ENCODE measurements at places on chromosomes 5 and 9.

- no peak for DNase-seq
Measured at GRCh38 chr5:170195961-170196360, 36.8 kb upstream of the C5orf58 start.

DNA sequence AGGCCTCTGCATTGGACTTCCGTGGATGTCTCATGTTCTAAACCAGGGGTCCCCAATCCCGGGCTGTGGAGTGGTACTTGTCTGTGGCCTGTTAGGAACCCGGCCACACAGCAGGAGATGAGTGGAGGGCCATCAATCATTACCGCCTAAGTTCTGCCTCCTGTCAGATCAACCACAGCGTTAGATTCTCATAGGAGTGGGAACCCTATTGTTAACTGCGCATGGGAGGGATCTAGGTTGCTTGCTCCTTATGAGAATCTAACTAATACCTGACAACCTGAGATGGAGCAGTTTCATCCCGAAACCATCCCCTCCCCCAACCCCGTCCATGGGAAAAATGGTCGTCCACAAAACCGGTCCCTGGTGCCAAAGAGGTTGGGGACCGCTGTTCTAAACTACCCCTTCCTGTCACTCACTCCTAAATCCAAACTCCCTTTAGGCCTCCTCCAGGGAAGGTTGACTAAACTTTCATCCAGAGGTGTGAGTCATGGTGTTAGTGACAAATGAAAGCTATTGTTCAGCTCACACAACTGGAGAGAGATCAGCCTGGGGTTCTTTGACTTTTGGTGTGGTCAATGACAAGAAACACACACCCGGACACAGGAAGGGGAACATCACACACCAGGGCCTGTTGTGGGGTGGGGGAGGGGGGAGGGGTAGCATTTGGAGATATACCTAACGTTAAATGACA lies 9.5 kb downstream of the KCNV2 start:
- no peak for DNase-seq

DNA sequence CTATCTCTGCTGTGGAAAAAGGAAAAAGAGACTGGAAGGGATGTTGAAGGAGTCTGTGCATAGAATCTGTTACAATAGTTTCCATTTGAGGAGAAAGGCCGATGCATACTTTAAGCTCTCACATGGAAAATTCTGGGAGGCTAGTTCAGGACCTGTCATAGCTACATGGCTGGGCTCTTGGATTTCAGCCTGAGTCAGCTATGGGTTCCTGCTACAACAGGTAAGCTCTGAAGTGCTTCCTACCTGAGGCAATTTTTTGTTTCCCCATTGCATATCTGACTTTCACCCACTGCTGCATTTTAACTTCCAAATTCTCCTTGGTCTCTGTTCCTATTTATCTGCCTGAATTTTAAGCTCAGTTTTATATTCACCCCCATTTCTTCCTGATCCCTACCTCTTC lies 310.7 kb downstream of the RAB3C start:
- DNase-seq: no peak

DNA sequence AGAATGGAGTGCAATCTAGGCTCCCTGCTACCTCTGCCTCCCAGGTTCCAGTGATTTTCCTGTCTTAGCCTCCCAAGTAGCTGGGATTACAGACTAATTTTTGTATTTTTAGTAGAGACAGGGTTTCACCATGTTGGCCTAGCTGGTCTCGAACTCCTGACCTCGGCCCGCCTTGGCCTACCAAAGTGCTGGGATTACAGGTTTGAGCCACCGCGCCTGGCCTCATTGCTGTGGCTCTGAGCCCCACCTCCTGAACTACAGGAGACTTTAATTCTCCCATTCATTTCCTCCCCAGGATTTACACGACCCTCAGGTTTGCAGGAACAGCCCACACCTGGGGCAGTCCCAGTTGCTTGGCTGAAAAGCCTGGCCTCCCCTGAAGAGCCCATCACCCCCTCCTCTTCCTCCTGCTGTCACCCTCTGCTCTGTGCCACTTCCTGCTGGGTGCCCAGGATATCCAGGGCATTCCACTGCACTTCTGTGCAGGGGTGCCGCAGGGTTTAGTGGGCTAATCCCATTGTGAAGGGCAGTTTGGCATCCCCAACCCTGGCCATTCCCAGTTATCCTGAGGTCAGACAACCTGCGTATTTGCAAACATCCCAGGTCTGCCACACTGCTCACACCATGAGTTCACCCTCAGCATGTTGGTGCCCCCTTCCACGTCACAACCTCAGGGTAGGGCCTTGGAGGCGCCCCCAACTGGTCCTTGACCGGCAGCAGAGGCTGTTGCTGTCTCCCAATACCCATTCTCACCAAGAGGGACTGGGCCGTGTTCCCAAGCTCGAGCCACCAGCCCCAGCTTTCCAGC lies 265.0 kb upstream of the IRX4 start:
- no peak for DNase-seq

- DNase-seq: no peak
Measured at GRCh38 chr9:91557327-91557726, 133.7 kb upstream of the NFIL3 start.

- no peak for DNase-seq
Measured at GRCh38 chr5:81631621-81632020, 119.3 kb downstream of the SSBP2 start.

- peak; percentile 79 for DNase-seq
Measured at GRCh38 chr9:94097788-94098414, 13.6 kb downstream of the PTPDC1 start.

Measured in fibroblast of gingiva (primary cell).